AG04449 (cell line): ENCODE measurements at places on chromosomes 7 and 10.

DNA sequence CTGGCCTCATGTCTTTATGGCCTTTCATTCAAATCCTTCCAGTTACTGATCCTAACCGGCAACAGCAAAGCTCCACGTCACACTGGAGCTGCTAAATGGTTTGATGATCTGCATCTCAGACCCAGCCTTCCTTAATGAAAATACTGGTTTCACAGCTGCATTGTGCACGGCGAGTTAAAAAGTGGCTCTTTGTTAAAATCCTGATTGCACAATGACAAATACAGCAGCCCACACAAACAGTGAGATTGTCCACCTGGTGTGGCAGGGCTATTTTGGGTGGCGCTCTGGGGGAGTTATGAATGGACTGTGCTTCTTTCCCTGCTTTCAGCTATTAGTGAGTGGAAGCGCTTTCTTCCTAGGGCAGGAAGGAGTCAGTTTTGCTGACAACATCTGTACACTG lies 63.4 kb upstream of the C1QL3 start:
- DNase-seq = no peak

GRCh38 chr10:125482108-125482507 lies 200.9 kb downstream of the TEX36 start:
- no peak for DNase-seq

- DNase-seq = no peak
These were observed 128.8 kb downstream of the PPP1R3A start for GRCh38 chr7:113790025-113790424.

- DNase-seq = no peak
These were observed 16.5 kb downstream of the MAT1A start for GRCh38 chr10:80272793-80273522.

DNA sequence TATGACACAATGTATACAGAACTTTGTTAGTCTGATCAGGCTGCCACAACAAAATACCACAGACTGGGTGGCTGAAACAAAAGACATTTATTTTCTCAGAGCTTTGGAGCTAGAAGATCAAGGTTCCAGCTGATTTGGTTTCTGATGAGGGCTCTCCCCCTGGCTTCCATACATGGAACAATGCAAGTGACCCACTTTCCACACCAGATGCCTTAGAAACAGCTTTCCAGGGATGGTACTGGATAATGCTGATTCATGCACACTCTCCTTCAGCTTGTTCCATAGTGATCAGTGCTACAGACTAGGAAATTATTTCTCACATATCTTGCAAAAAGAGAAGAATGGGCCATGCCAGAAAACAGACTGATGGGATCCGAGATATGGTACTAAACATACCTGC lies 1274.9 kb upstream of the SORCS1 start:
- DNase-seq = no peak

DNA sequence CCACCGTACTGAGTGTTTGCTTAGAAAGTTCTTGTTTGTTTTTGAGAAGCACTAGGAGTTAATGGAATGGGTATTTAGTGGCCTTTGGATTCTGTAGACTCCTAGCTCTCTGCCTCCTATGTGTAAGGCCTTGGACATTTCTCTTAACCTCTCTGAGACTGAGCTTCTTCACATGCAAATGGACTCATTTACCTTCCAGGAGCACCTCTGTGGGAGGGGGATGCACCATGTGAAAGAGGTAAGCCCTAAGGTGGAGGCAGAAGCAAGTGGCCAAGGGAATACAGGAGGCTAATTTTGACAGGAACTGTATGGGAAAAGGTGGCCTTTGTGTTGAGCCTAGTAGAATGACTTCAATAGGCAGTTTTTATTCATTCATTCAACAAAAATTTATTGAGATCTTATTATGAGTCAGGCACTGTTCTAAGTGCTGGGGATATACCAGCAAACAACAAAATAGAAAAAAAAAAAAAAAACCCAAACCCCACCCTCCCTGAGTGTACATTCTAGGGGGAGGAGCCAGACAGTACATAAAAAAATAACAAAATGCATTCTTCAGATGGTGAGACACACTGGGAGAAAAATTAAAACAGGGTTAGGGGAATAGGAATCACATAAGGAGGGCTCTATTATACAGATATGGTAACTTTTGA lies 9.2 kb upstream of the EPHA1 start:
- no peak for DNase-seq

DNA sequence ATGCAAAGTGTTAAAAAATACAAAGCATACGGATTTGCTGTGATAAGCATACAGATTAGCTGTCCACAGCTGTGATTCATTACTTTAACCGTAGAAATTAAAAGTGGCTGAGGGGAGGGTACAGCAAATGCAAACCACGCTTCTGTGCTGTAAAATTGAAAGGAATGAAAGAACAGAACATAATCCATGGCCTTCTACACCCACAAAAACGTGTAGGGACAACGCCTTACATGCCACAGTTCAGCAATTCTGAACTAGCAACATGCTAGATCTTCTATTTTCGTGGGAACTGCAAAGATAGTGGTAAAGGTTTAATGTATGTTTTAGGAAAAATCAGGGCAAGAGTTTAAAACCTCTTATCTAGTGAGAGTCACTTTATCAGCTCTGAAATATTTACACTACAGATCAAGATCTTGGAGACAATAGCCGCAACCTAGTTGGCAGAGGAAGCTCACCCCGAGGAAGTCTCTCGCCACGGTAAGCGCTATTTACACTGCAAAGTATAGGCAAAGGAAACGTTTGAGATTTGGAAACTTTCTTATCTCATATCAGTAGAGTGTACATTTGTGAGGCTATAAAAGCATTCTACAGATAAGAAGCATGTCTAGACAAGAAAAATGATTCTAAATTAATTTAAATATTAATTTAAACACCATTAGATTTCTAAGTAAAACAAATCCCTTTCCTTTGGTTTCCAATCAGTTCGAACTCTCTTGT lies 193.6 kb downstream of the MLLT10 start:
- no peak for DNase-seq

DNA sequence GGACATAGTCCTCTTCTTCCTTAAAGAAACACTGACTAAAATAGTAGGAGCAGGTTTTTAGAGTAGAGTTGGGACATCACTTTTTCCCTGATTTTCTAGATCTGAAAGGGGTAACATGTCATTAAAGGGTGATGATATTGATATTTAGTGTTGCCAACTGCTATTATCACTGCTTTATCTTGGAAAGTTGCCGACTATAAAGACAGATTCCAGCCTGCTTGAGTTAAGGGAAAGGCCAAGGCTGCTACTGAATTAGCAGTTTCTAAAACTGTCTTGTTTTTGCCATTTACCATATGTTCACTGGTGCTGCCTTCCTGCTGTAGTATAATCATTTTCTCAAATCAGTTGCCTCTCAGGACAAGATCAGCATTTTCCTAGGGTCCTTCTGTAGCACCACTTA lies 29.7 kb downstream of the AP3M1 start:
- DNase-seq = no peak

DNA sequence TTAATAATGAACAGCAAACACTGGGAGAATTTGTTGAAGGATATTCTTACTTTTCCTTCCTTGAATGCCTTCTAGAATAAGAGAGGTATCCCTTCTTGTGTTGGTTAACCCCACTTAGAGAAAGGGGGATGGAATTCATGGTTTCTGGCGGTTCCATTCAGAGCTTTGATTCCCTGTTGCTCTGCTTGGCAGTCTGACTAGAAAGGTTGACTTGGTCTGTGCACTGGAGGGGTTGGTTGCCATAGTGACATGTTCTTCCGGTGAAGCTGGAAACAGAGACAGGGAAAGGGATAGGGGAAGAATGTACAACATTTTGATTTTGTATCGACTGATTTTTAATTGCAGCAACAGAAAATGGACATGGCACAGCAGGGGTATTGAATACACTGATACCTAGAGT lies 2.5 kb downstream of the TMEM178B start:
- no peak for DNase-seq

DNA sequence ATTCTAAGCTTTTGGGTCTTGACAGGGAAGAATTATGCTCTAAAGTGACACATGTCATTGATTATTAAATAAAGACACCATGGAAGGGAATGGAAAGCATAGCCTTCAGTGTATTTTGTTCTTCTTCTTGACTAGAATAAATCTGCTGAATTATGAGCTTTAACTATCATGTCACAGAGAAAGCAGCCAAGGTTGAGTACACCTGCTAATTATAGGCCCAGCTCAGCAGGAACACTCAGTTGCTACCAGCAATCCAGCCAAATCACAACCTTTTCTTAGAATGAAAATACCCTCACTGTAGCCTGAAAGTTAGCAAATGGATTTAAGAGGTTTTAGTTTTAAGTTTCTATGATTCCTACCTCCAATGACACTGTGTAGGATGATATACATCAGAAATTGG lies 225.3 kb upstream of the RHOBTB1 start:
- DNase-seq = no peak

- DNase-seq = no peak
These were observed 106.3 kb downstream of the ST8SIA6 start for GRCh38 chr10:17348011-17348500.

DNA sequence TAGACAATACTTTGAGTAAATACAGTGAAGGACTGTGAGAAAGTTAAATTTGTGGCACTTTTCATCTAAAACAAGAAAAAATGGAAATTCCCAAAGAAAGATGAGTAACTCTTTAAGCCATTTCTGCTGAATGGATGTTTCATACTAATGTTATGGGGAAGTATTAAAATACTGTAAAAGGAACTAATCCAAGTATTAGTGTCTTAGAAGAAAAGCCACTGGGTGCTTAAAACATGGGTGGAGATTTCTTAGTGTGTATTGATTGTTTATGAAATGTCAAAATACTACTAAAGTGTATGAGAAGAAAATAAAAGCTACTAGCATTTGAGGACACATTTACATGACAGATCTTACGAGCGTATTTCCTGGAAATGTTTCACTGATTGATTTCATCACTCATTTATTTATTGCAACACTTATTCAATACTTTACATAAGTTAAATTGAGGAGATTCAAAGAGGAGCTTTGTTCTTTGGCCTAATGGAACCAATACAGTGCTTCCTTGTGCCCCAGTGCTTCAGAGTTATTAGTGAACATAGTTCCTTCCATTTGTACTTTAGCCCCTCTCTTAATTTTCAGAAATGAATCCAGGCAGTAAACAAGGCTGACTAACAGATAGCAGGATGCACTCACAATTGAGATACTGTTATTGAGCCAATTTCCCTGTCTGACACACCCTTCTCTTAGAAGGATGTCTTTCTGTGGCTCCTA lies 155.5 kb upstream of the AHR start:
- DNase-seq = no peak

DNA sequence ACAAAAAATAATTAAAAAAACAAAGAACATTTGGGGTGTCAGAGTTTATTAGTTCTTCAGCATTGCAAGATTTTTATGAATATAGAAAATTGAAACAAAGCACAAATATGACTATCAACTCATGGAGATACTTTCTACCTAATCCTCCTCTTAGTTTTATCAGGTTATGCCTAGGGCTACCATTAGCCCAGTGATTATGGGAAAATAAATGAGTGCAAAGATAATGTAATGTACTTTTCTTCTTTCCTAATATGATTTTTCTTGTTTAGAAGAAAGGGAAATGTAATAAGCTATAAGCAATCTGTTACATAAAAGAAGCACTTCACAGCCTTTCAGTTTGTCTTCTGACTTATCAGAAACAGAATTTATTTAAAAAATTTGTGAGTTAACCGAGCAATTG lies 676.8 kb downstream of the SORCS1 start:
- no peak for DNase-seq

DNA sequence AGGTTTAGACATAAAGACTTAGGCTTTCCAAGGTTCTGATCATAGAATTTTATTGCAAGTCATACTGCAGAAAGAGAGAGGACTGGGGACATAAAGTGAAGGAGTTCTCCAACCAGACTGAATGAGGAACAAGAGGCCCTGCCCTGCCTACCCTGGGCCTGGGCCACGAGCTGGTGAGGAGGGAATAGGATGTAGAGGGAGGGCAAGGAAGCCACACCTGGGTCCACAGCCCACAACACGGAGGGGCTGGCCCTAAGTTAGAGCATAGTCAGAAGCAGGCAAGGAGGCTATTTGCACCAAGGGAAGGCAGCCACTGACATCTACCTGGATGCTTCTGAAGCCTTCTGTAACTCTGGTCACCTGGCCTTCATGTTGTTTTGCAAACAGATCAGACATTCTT lies 82.2 kb upstream of the CXCL12 start:
- DNase-seq = no peak

DNA sequence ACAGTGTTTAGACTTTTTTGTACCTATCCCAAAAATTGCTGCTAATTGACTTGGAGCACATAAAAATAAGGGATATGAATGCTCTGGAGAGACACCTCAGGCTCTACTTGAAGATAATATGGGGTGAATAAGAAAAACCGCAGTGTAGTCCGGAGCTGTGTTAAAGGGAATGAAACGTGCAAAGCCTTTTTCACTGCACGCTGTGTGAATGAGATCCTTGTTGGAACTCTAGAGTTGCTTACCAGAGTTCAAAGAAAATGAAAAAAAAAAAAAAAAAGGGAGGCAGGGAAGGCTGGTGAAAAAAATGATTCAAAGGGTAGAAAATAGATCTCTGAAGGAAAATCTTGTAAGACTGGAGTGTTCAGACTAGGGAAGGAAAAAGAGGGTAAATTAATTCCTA lies 226.6 kb downstream of the LRMDA start:
- DNase-seq = no peak

DNA sequence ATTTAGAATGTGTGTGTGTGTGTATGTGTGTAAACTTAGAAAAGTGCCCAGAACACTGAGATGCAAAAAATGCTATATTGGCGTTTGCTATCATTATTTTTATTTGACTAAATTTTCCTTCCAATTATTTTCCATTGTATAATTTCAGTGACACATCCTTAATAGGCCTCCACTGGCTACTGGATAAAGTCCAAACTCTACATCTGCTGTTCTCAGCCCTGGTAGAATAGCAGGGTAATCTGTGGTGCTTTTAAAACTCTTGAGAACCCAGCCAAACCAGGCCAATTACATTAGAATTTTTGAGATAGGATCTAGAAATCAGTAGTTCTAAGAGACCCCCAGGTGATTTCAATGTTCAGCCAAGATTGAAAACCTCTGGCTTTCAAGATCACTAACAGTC lies 66.4 kb downstream of the ZNF503 start:
- DNase-seq = no peak

DNA sequence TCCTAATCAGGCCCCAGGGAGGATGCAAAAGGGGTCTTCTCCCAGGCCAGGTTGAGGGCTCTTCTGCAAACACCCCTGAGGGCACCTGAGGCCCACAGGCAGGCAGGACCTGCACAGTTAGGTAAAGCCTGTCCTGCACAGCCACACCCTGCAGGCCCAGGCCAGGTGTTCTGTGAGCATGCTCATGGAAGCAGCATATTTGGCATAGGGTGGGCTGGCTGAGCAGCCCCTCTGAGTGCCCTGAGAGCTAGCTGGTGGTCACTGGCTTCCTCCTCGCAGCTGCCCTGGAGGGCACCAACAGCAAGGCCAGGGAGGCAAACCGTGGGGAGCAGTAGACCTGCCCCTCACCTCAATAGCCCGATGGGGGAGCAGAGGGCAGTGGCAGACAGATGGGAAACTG lies 3.7 kb upstream of the RET start:
- no peak for DNase-seq
